Fibroblast of upper back skin (primary cell): ENCODE measurements at places on chromosomes 1 and 21.

DNA sequence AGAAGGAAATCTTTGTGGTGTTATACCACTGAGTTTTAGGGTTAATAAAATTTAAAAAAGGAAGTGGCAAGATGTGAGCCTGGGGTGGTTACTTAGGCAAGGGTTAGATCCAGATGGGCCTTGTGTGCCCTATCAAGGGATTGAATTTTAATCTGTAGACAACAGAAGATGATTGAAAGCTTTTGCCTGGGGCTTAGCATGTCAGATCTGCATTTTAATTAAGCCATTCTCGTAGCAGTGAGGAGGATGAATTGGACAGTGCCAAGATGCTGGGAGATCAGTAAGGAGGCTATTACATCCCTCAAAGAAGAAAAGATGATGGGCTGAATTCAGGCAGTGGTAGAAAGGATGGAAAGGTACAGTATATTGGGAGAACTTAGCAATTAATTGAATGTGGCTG lies 42.3 kb downstream of the HMGB4 start:
- DNase-seq, result no peak

DNA sequence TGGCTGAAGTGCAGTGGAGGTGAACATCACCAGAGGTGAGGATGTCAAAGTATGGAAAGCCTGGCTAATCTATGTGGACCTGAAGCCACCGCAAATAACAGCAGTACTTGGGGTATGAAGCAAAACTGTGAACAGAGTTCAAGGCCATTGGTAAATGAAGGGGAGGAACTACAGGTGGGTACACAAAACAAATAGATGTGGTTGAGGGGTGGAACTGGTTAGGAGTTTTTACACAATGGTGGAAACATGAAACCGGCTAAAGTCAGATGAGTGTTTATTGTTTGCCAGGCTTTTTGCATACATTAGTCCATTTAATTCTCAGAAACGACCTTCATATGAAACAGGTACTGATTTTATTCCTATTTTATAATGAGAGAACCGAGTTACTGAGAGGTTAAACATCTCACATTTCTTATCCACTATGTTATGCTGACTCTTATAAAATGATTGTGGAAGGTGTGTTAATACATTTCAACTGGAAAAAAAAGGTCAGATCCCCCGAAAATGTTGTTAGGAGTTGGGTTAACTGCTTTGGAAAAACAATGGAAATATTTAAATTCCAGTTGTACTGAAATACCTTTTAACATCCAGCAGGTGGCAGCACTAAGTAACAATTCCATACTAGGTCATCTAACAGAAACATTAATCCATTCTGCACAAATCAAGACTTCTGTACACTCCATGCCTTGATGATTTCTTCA lies 44.3 kb upstream of the GTF2B start:
- peak; percentile 45 for DNase-seq

DNA sequence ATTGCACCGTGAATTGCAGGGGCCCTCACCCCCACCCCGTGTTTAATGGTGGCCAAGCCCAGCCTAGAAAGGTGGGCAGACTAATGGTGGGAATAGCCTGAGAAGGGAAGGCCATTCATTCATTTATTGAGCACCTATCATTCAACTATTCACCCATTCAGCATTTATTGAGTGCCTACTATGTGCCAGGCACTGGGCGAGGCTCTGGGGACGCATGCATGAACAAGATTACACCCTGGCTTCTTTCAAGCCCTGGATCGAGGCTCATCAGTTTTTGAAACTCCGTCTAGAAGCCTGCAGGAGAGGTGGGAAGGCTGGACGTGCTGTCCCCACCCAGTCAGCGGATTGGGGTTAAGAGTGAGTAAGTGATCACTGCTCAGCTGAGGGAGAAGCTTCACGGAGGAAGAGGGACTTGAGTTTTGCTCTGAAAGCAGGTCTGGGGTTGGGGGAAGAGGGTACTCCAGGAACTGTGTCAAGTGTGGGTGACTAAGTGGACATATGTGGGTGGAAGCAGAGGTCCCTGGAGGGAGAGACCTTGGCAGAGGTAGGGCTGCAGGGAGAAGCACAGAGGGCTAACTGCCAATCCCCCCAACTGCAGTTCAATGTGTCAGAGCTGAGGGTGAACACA lies 35.6 kb downstream of the MEF2D start:
- no peak for DNase-seq

DNA sequence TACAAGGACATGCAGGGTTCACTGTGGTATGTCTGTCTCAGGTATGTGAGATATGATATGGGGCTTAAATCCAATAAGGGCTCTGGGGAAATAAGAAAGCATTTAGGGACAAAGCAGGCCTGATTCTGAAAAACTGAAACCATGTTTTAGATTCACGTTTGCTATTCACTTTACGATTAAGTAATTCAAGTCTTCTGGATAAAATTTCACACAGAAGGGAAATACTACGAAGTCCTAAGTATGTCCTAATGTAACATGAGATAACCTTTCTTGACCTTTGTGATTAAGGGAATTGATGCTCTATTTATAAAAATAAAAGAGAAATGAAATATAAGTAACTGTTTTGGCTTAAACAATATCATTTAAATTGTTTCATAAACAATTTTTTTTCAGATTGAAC lies 55.4 kb downstream of the HNRNPR start:
- DNase-seq, result no peak

- no peak for DNase-seq
Observed at GRCh38 chr1:47871799-47872353, 125.3 kb downstream of the TRABD2B start.

GRCh38 chr1:209652873-209653401 lies 712 bp upstream of the LAMB3 start:
- peak; percentile 68 for DNase-seq

DNA sequence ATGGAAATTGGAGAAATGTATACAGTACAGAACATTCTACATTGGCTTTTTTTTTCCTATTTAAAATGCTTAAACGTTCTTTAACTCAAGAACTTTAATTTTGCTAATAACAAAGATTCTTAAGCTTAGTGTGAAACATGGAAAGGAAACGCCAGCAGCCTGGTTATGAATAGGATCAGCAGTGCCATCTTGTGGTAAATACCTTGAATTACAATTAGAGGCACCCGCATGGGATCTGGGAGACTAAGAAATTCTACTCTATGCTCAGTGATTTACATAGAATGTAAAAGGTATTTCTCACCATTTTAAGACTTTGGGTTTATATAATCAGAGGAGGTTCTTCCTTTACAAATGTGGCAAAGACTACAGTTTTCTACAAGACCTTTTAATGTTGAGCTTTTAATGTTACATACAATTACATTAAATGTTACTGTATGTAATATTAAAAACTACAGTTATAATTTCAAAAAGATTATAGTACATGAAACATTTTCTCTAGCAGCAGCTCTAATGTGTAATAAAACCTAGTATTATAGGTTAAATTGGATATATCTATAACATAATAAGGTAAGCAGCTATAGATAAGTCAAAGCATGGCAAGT lies 32.1 kb upstream of the APOBEC4 start:
- peak; percentile 56 for DNase-seq

DNA sequence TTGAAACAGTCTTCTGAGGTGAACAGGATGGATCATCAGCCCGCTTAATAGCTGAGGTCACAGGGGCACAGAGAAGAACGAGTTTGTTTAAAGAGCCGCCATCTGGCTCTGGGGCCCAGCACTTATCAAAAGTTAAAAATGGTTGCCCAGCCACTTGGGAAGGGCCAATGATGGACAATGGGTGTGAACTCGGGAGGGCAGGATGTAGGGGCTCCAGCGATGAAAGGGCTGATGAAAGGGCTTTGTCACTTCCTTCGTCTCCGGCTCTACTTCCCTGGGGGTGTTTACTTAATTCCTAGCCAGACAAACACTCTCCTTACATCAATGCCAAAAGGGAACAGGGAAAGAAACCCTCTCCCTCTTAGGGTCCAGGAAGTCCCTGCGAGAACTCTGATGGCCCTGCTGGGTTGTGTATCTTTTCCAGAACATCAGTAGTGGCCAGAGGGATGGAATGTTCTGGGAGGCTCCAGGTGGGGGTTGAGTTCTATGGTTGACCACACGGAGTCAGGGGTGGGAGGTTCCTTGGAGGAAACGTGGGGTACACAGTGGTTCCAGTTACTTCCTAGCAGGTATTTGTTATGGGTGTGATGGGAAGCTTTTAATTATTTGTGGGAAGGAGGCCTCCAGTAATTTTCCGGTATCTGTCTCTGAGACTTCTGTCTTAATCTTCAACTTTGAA lies 9.0 kb upstream of the ABCG1 start:
- no peak for DNase-seq

DNA sequence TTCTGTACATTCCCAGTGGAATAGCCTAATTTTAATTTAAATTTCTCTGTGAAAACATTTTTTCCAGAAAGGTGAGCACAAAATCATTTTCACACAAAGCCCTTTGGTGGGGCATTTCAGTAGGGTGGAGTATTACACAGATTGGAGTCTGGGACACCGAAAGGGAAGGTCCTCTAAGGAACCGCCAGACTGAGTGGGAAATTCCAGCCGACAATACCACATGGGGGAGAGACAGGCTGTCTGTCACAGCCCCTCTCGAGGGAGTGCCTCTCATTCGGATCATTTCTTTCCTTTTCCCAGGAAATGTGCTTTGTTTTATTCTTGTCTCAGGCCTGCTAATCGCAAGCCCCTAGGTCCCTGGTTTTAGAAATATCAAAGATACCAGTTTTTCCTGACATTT lies 150.6 kb upstream of the HOOK1 start:
- DNase-seq, result no peak

GRCh38 chr21:25133939-25134338 lies 473.3 kb downstream of the MRPL39 start:
- DNase-seq, result peak; percentile 82

DNA sequence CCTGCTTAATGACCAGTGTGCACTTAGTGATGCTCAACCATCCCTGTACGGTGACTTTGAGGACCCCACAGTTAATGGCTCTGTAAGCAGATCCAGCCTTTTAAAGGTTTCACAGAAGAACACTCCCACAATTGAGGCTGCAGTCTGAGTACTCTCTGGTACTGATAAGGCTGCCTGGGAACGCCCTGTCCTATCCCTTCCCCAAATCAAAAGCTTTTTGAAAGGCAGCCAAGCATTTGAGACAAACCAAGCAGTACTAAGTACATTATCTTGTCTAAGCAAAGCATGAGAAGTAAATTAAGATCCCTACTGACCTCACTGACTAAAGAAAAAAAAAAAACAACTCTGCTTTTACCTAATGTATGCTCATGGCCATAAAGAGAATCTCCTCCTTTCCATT lies 60.7 kb downstream of the SH3GLB1 start:
- no peak for DNase-seq

GRCh38 chr21:31346256-31346821 lies 2.3 kb upstream of the TIAM1 start:
- peak; percentile 51 for DNase-seq

- no peak for DNase-seq
Observed at GRCh38 chr1:76230842-76231281, 156.3 kb downstream of the ST6GALNAC3 start.

GRCh38 chr1:75582725-75583261 lies 28.1 kb downstream of the SLC44A5 start:
- no peak for DNase-seq

GRCh38 chr1:3363023-3363422 lies 91.4 kb upstream of the ARHGEF16 start:
- DNase-seq, result no peak

GRCh38 chr1:97893844-97894243 lies 27.0 kb downstream of the DPYD start:
- peak; percentile 25 for DNase-seq

DNA sequence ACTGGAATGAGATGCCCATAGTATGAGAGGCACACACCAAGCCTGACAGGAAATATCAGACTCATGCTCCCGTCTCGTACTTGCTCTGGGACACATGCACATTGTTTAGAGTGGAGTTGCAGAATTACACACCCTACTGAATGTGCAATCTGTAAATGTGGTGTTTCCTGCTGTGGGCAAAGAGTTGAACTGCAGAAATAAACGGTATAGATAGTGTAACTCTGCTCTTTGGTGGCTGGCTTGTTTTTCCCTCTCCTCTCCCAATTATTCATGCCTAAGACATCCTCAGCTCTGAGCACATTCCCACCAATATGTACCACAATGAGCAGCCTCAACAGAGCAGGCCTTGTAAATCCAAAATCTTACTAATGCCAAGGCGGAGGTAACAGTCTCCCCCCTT lies 90.1 kb upstream of the DIRAS3 start:
- DNase-seq, result peak; percentile 19

- DNase-seq, result peak; percentile 28
Observed at GRCh38 chr1:72845381-72845780, 563.0 kb upstream of the NEGR1 start.

DNA sequence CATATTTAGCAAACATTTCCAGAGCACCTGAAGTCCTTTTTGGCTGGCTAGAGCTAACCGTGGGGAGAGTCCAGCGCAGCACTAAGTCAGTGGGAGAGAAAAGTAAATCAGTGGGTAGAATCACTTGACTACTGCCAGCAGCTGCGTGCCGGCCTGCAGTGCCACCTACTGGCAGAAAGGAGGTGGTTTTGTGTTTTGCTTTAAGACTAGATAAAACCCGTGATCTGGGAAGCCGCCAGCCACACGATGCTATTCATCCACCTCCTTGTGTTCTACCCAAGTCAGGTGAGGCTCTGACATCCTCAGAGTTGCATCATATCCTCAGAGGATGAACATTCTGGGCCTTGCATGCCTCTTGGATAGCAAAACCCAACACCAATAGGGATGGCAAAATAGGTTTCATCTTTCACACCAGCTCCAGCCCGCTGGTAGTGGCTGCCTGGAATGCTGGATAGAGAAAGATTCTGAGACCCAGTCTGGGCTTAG lies 14.1 kb upstream of the HEYL start:
- peak; percentile 70 for DNase-seq

- no peak for DNase-seq
Observed at GRCh38 chr21:46613391-46613790, 8.5 kb upstream of the S100B start.

GRCh38 chr1:20234788-20235535 lies 48.6 kb upstream of the PLA2G2C start:
- no peak for DNase-seq

DNA sequence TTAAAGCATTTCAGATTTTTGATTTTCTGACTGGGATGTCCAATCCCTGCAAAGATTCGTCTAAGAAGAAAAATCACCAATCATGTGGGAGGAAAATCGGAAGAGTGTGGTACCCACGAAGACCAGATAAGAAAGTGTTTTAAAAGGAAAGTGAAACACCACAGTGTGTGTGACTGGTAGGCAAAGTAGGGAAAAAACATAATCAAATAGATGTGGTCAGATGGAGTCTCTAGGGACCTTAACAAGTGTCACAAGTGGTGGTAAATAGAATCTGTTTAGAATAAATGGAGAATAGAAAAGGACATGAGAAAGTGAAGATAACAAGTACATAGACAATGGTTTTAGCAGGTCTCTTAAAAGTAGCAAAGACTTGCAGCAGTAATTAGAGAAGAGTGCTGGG lies 154.6 kb downstream of the SLC30A10 start:
- no peak for DNase-seq

- DNase-seq, result no peak
Observed at GRCh38 chr1:158068918-158069317, 75.5 kb downstream of the KIRREL1 start.

- DNase-seq, result no peak
Observed at GRCh38 chr21:16304174-16305095, 574.7 kb downstream of the USP25 start.

- no peak for DNase-seq
Observed at GRCh38 chr1:203547771-203548421, 53.9 kb downstream of the OPTC start.

- no peak for DNase-seq
Observed at GRCh38 chr1:203124011-203124410, 3.5 kb upstream of the ADORA1 start.
